ENCODE measurements at places on chromosomes 12 and 14. TPM values are rescaled to one million over a fixed set of nuclear protein-coding genes. Genes with fewer than 3 reads are reported as not detected.

Gene KCNC2
- total RNA-seq: not detected

Gene SOX5
- total RNA-seq: 3.6 TPM

Gene RNFT2
- 1.7 TPM for total RNA-seq

Gene KRT71
- total RNA-seq: not detected

Gene SCNN1A
- total RNA-seq: not detected

Gene GNG2
- 29.2 TPM for total RNA-seq

Gene TMEM119
- total RNA-seq: 0.19 TPM

Gene HHIPL1
- total RNA-seq: 3.1 TPM

Gene CLEC1A
- total RNA-seq: 2.3 TPM

Gene LTBP2
- 44.3 TPM for total RNA-seq

Gene AICDA
- not detected for total RNA-seq

Measured in heart left ventricle (tissue), 16 donors.